ENCODE measurements at places on chromosomes 12 and 14. TPM values are rescaled to one million over a fixed set of nuclear protein-coding genes. Genes with fewer than 3 reads are reported as not detected.

GRCh38 chr12:63870838-63871237, 26.3 kb downstream of the SRGAP1 start:
- DNase-seq = no peak

The DBX2 gene
- total RNA-seq = not detected

DNA sequence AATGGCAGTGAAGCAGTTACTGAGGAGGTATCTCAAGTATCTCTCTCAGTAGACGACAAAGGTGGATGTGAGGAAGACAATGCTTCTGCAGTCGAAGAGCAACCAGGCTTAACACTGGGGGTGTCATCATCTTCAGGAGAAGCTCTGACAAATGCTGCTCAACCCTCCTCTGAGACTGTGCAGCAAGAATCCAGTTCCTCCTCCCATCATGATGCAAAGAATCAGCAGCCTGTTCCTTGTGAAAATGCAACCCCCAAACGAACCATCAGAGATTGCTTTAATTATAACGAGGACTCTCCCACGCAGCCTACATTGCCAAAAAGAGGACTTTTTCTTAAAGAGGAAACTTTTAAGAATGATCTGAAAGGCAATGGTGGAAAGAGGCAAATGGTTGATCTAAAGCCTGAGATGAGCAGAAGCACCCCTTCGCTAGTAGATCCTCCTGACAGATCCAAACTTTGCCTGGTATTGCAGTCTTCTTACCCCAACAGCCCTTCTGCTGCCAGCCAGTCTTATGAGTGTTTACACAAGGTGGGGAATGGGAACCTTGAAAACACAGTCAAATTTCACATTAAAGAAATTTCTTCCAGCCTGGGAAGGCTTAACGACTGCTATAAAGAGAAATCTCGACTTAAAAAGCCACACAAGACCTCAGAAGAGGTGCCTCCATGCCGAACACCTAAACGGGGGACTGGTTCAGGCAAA, 216.6 kb downstream of the AKAP6 start:
- no peak for DNase-seq

DNA sequence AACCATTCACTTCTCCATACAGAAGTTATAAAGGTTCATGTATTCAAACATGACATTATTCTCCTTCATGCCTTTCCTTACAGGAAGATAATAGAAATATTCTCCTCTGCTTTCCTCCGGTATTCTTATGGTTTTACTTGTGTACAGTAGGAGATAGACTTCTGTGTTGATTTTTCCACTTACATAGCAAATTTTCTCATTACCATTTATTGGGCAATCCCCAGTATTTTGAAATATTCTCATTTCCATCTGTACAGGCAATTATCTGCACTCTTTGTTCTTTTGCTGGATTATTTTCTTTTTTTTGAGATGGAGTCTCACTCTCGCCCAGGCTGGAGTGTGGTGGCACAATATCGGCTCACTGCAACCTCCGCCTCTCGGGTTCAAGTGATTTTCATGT, 11.0 kb downstream of the PXMP2 start:
- no peak for DNase-seq

DNA sequence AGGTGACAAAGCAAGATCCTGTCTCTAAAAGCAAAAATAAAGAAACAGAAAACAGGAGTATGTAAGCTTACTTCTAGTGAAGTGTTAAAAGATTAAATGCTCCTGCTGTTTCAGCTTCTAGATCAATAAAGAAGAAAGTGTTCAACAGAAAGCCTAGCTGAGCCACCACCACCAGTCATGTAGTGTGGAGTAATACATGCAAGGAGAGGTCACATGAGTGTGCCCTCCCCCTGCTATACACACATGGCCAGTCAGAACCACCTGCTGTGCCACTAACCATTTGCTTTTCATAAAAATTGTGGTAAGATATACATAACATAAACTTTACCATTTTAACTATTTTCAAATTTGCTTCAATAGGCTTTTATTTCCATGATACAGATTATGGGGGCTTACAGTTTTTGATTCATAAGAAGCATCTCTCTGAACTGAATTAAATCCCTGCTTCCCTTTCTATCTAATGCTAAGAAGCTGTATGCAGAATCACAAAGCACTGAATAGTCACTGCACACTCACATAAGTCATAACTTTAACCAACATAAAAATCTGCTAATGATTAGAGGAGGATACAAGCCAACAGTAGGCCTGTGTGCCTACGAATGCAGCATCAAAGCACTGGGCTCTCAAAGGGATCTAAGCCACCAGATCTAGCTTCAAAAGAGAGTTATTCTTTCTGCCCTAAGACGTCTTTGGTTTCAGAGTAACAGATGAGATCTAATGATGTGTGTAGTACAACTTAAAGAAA, 515.5 kb downstream of the C12orf50 start:
- DNase-seq = no peak

The GABARAPL1 gene
- total RNA-seq = 98.7 TPM

DNA sequence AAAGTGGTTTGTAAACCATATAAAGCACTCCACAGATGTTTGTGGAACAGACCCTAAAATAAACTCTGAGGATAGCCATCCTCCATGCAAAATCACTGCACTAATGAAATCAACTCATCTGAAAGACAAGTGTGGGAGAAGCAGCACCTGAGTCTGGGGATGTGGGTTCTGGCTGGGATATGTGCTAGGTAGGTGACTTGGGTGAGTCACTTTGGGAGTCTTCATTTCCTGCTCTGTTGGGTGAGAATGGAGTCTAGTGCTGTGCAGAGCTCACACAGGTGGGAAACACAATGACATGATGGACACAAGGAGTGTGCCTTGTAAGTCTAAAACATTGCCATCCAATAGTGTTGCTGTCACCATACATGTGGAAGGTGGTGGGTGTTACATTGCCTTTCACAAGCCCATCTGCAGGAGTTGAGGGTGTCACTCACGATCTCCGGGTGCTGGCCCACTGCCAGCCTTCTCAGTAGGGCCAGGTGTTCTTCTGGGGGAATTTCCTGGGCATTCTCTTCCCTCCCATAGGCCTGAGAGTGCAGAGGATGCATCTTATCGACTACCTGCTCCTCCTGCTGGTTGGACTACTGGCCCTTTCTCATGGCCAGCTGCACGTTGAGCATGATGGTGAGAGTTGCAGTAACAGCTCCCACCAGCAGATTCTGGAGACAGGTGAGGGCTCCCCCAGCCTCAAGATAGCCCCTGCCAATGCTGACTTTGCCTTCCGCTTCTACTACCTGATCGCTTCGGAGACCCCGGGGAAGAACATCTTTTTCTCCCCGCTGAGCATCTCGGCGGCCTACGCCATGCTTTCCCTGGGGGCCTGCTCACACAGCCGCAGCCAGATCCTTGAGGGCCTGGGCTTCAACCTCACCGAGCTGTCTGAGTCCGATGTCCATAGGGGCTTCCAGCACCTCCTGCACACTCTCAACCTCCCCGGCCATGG, 2.0 kb downstream of the SERPINA4 start:
- DNase-seq = no peak

The VRTN gene
- 140 TPM for total RNA-seq

The CLEC1B gene
- total RNA-seq = not detected

DNA sequence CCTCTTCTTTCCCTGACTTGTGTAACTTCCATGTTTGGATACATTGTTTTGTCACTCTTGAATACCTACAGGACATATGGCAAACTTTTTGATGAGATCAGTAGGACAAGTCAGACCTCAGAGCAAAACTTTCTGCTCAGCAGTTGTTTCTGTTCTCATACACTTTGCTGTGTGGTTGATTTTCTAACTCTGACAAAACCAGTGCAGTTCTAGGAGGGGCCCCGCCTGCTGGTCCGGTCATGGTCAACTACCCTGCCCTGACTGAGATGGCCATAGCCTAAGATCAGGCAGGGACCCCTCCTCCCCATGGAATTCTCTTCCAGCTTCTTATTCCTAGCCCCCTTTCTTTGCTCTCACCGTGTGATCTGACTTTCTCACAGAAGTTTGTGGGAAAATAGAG, 92.8 kb downstream of the OTOGL start:
- peak; percentile 28 for DNase-seq

DNA sequence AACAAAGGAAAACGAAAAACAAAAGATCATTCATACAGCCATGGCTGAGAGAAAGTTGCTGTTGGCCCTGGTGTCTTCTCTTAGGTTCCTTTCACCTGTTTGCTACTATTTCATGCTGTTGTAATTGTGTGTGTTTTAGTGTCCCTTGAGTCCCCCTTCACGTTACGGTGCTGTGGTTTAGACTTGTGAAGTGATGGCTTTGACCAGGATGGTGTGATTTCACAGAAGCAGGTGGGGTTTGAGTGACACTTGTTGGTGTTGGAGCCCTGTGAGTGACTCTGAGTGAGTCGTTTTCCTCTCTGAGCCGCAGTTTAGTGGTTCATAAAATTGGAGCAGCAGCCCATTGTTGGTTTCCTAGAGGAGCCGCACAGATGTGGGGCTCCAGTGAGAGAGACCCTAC, 635.4 kb downstream of the VRK1 start:
- DNase-seq = no peak

All from H7 (cell line).